Mucosa of descending colon (tissue), 3 donors: ENCODE measurements at places on chromosomes 3 and 15.
A peak's percentile ranks its signal among the peaks of the same experiment; 100 is the strongest.

DNA sequence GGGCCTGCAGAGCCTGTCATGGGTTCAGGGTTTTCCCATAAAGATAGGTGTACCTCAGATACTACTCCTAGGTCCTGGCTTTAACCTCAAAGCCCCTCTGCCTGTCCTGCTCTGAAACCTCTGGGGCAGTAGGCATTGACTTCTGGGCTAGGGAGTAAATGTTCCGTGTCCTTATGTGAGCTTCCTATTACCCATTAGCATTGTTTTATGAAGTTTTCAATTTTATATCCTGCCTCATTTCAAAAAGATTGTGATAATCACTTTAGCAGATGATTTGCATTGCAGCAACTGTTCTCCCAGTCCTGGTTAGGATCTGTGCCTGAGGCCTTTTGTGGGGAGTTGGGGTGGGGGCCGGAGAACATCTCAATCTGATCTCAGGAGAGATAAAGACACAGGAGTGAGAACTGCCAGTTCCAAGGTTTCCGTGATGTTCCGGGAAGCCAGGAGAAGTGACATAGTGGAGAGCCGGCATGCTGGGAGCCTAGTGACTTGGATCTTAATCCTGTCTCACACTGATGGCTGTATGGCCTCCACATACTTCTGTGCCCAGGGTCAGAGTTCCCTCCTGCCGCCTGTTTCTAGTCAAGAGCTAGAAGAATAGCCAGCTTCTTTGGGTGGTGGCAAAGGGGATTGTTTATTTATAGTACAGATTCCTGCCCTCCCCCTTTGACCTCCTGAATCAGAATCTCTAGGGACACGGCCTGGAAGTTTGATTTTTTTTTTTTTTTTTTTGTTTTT is 10.6 kb downstream of the TPM1 start:
- no peak for DNase-seq

GRCh38 chr3:127392156-127392490 is 104.3 kb upstream of the PRR20G start:
- no peak for DNase-seq

GRCh38 chr15:25849157-25849921 is 13.8 kb downstream of the ATP10A start:
- DNase-seq: no peak

- DNase-seq: peak; percentile 58
Observed at GRCh38 chr15:40358471-40359353, 693 bp downstream of the DISP2 start.

DNA sequence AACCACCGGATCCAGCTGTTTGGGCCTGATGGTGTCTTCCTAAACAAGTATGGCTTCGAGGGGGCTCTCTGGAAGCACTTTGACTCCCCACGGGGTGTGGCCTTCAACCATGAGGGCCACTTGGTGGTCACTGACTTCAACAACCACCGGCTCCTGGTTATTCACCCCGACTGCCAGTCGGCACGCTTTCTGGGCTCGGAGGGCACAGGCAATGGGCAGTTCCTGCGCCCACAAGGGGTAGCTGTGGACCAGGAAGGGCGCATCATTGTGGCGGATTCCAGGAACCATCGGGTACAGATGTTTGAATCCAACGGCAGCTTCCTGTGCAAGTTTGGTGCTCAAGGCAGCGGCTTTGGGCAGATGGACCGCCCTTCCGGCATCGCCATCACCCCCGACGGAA is 60.1 kb upstream of the CCR4 start:
- no peak for DNase-seq

- DNase-seq: no peak
Observed at GRCh38 chr15:46111730-46112129, 476.9 kb downstream of the SQOR start.

DNA sequence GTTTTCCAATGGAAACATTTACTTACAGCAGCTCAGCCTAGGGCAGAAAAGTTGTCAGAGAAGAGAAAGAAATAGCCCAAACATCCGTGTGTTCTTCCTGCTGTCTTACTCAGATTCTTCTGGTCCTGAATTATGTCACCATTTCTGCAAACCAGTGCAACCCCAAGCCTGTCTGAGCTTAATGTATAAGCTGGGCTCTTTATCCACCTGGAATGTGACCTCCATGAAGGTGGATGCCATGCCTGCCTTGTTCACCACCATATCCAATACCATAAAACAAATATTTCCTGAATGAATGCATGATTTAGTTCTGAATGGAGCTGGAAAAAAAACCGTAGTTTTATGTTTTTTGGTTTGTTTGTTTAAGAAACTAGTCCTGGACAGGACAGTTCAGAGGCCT is 150.9 kb downstream of the RYR3 start:
- no peak for DNase-seq

DNA sequence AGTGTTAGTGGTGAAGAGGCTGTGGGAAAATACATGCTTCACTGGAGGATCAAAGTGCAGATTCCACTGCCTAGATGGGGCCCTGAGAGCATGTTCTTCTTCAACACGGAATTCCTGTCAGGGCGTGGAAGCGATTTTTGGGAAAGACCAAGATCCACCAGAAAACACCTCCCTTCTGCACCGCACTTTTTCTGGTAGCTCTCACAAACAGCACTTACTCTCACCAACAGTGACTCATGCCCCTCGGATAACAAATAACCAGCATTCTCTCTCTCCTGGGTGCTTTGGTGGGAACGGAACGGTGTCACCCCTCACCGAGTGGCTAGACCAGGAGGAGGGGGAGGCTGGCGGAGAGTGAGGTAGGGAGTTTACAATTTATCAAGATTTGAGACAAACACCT is 40.1 kb downstream of the ADAMTSL3 start:
- DNase-seq: no peak

- no peak for DNase-seq
Observed at GRCh38 chr15:39855400-39855799, 64.7 kb downstream of the GPR176 start.

DNA sequence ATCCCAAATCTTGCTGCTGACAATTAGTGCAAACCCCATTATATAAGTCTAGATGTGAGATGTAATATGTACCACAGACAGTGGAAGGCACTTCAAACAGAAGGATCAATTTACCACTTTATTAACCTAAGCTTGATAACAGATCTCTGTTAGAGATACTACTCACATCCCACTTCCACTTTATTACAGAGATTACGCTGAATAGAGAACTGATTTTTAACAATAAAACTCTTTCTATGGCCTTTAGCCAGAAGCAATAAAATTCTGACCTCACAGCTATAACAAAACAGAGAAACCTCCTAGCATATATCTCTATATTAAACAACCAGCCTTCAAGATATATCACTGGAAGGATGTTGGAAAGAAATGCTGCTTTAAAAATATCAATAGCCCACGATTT is 517.7 kb downstream of the MAGI1 start:
- DNase-seq: no peak

DNA sequence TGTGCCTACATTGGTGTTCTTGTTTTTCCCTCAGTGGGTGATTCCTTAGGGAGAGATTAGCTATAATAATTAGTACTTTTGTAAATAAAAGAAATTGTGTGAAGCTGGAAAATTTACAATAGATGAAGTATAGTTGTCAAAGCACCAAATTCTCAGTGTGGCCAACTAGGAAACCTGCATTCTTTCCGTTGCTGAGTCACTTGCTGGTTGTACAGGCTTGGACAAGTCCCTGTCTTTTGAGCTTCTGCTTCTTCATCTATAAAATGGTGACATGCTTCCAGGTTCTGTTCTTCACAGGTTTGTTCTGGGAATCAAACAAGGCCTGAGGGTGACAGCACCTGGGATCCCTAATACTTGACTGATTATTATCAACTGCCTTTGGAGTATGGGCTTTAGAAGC is 184.1 kb upstream of the HES1 start:
- DNase-seq: no peak

- no peak for DNase-seq
Observed at GRCh38 chr3:46090161-46090591, 62.9 kb upstream of the XCR1 start.

DNA sequence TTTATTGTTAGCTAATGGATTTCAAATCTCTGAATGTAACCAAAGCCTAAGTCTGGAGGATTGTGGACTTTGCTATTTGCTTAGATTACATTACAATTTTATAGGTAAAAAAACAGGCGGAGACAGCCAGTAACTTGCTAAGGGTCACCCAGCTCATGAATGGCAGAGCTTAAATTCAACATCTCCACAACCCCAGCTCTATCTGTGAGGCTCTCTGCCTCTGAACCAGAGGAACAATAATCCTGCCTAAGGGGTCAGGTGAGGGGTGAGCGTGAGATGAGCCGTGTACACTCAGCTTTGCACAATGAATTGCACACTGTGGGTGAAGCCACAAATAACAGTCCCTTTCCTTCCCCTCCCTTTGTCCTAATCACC is 69.8 kb upstream of the SPATA12 start:
- no peak for DNase-seq

GRCh38 chr15:80501476-80501875 is 97.3 kb downstream of the ARNT2 start:
- no peak for DNase-seq

DNA sequence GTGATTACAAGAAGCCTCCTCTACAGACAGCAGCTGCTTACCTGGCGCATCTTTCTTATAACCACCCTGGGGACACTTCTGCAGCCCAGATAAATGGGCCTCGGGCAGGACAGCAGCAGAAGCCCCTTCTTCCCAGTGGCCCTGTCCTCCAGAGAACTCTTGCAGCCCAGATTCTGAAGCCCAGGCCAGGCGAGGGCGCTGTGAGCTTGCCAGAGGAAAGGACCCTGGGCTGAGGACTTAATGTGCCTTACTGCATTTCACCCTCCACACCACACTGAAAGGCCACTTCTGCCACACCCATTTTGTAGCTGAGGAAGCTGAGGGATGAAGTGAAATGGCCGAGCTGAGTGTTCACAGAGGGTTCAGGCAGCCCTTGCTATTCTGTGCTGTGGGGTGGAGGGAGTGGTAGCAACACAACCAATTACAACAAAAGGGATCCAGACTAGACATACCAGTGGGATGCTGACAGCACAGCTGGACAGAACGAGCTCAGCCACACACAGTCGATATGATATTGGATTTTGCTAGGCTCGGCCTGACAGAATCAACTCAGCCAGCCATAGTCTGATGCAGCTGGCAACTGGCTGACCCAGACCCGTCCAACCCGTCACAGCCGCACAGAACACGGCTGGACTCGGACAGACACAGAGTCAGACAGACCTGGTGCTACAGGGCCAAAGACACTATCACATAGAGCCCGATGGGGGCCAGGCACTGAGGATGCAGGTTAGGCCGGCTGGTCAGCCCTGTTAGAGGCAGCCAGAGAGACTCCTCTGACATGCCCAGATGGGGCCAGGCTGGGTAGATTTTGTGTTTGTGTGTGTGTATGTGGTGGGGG is 7.3 kb downstream of the ACOX2 start:
- peak; percentile 35 for DNase-seq

DNA sequence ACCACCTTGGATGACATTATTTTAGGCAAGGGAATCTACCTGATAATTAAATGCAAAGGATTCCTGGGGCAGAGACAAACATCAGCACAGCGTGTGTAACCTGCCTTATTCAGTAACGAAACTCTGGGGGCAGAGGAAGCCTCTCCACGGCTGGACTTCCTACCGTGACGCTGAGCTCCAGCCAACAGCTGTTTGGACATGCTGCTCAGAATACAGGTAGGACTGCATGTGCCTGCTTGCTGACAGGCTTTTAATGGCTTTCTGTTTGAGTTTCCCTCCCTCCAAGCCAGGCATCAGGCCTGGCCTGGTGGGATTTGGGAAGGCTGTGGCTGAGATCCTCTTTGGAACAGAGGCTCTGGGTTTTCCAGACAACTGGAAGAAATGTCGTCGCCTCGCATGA is 150.6 kb downstream of the ADAMTS17 start:
- no peak for DNase-seq

GRCh38 chr3:141469720-141470119 is 17.1 kb upstream of the RASA2 start:
- DNase-seq: no peak

DNA sequence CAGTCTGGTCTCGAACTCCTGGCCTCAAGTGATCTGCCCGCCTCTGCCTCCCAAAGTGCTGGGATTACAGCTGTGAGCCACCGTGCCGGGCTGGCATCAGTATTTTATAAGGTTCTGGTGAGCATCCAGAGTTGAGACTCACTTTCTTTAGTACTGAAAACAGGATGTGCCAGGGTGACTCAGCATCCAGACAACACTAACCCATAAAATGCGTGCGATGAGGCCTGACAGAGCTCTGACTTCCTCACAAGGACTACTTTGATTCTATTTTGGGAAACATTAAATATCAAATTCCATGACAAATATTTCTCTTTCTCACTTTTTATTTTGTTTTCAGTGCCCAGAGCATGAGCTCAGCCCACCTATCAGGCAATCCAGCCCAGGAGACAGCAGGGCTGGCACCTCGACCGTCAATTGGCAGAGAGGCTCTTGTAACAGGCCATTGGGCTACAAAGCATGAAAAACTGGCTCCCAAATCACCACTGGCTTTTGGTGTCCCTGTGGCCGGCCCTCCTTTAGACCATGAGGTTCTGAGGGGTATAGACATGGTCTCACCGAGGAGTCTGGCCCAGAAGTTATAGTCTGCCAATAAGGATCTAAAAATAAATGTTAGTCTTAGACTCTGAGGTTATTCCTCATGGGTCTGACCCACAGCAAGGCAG is 75.0 kb downstream of the FEM1B start:
- DNase-seq: no peak

- no peak for DNase-seq
Observed at GRCh38 chr3:41940393-41940792, 21.5 kb downstream of the ULK4 start.

DNA sequence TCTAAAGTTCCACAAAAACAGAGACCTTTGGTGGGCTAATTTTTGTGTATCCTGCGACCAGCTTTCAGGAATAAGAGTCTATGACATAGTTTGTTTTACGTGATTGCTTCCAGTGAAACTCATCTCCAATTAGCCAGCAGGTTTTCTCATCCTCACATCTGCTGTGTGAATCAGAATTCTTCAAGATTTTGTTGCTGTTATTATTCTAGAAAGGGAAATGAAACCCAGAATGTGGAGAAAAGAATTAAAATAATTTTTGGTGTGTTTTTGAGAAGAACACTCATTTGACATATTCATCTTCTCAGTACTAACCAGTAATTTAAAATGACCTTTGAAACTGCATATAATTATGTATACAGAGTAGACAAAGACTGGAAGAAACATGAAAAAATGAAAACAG is 175.9 kb downstream of the USP13 start:
- no peak for DNase-seq

DNA sequence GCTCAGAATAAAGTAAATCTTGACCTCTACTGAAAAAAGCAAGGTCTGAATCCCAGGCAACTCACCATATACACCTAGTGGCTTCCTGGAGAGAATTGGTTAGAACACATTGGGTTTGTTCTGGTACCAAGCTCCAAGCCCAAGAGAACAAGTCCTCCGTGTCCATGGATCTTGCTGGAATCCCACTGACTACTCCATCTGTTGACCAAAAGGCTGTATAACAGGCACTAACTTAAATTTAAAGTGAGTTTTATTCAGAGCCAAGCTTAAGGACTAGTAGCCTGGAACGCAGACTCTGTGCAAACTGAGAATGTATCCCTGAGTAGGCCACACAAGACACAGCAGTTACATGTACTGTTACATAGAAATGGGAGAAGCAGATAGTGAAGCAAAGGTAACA is 342.1 kb upstream of the LRRC3B start:
- DNase-seq: no peak

- DNase-seq: no peak
Observed at GRCh38 chr3:40190056-40190455, 119.5 kb upstream of the EIF1B start.
